ENCODE measurements at places on chromosomes 2 and 18. TPM values are rescaled to one million over a fixed set of nuclear protein-coding genes. Genes with fewer than 3 reads are reported as not detected.

Gene LYPD6
- 2.9 TPM for total RNA-seq

Gene NEU2
- total RNA-seq = not detected

Gene COLEC11
- 0.76 TPM for total RNA-seq

Gene SERPINB4
- not detected for total RNA-seq

Gene DNAH7
- total RNA-seq = not detected

Gene GNLY
- not detected for total RNA-seq

Gene HOXD4
- total RNA-seq = 14.5 TPM

Gene ERMN
- total RNA-seq = not detected

Gene SKA1
- total RNA-seq = 35.8 TPM

Gene AQP4
- not detected for total RNA-seq

Gene CCDC85A
- 0.63 TPM for total RNA-seq

Gene FN1
- total RNA-seq = 15,712 TPM

Gene GPR75
- total RNA-seq = 0.98 TPM

Gene CCDC74A
- 65.8 TPM for total RNA-seq

Gene NAB1
- total RNA-seq = 28.0 TPM

Gene DNAJC5G
- not detected for total RNA-seq

Gene PRPF40A
- total RNA-seq = 77.7 TPM

Gene MOGAT1
- not detected for total RNA-seq

Gene SERPINB3
- total RNA-seq = not detected

Gene COBLL1
- total RNA-seq = 17.3 TPM

Gene PLCD4
- not detected for total RNA-seq

Gene DUSP19
- total RNA-seq = 0.49 TPM

Gene MDH1B
- 1.4 TPM for total RNA-seq

Gene COLEC12
- 1.6 TPM for total RNA-seq

Gene MAP2
- 31.8 TPM for total RNA-seq

Gene KCNG3
- under 0.01 TPM for total RNA-seq

Gene SLC9A4
- total RNA-seq = not detected

Gene XIRP2
- not detected for total RNA-seq

Gene TMEM37
- 1.6 TPM for total RNA-seq

Gene FTCDNL1
- total RNA-seq = 0.49 TPM

Gene GBX2
- 0.89 TPM for total RNA-seq

Gene ARHGAP28
- 8.9 TPM for total RNA-seq

Gene AQP12A
- not detected for total RNA-seq

Gene CAPG
- 507 TPM for total RNA-seq

Gene STAMBP
- 24.0 TPM for total RNA-seq

Gene ASIC4
- not detected for total RNA-seq

Gene SNTG2
- not detected for total RNA-seq

Gene SPR
- 22.7 TPM for total RNA-seq

Gene BUB1
- 5.5 TPM for total RNA-seq

Gene ERFE
- 34.5 TPM for total RNA-seq

Gene ZSWIM2
- total RNA-seq = not detected

Gene IL36G
- not detected for total RNA-seq

Gene EML6
- 0.16 TPM for total RNA-seq

Gene MYL12B
- 366 TPM for total RNA-seq

Gene DLX1
- total RNA-seq = 0.16 TPM

Gene SAG
- not detected for total RNA-seq

Gene ATOH8
- total RNA-seq = 2.4 TPM

Gene ALPP
- not detected for total RNA-seq

Gene MFSD2B
- total RNA-seq = 0.38 TPM

Gene TAF4B
- total RNA-seq = 4.4 TPM

Gene EFEMP1
- total RNA-seq = 79.4 TPM

Gene MYO7B
- 0.65 TPM for total RNA-seq

Data from mesangial cell (primary cell).